ENCODE measurements at places on chromosomes 5 and 9.
A peak's percentile ranks its signal among the peaks of the same experiment; 100 is the strongest.

- no peak for DNase-seq
These were observed 354.5 kb upstream of the ZNF608 start for GRCh38 chr5:125100951-125101350.

GRCh38 chr5:56757077-56757476, 58.3 kb upstream of the MAP3K1 start:
- no peak for DNase-seq

GRCh38 chr9:35960039-35960655, 2.2 kb upstream of the OR2S2 start:
- no peak for DNase-seq

DNA sequence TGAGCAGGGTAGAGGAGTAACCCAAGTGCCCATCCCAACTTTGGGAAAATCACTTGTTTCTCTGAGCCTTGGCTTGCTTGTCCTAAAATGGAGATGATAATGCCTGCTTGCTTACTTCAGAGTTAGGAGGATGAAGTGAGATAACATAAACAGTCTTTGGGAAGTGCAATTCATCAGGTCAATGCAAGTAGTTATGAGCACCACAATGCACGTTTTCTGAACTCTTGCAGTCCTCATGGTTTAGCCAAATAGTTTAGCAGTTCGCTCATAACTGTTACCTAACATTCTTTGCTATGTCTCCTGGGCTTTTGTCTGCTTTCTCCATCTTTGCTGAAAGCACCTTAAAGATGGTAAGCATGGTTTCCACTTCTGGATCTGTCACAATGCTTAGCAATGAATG, 270.0 kb downstream of the ADAMTSL1 start:
- DNase-seq = no peak

DNA sequence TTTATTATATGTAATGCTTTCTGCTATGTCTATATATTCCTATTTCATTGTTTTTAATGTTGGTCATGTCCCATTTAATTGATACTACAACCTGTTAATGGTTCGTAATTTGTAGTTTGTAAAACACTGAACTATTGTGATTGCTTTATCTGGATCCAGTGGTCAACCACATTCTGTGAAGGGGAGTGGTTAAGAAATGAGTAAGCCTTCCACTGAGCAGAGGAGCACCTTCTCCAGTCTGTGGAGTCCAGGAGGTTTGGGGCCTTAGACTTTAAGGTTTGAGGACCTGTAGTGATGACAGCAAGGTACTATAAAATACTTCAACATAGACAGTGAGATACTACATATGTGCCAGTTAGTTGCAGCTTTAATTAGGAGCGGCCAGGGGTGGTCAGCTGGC, 67.7 kb upstream of the RAD23B start:
- DNase-seq = no peak

GRCh38 chr5:127326976-127327755, 36.6 kb downstream of the MEGF10 start:
- no peak for DNase-seq

- DNase-seq = no peak
These were observed 697.0 kb upstream of the RGMB start for GRCh38 chr5:98076501-98076900.

DNA sequence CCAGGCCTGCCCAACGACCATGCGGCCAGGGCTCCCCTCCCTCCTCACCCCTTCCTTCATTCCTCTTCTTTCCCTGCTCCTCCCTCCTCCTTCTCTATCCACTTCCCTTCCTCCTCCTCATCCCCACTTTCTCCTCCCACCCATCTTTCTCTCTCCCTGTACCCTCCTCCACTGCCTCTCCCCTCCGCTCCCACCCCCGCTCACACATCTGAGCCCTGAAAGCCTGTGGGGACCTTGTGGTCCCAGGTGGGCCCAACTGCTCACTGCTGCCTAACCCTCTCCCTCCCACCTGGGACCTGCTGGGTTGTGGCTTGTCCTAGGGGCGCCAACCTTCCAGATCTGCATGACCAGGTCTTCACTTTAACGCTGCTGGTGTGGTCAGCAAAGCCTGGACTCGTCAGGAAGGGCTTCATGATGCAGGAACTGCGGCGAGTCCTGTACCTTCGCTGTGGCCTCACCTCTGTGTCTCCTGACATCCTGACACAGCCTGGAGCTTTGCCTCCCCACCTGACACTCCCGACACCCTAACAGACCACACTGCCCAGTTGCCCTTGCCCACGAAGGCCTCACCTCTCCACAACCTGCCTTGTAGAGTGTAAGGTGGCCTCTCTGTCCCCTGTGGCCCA, 34.6 kb downstream of the C5orf15 start:
- DNase-seq = no peak

GRCh38 chr5:73030995-73031394, 75.2 kb downstream of the FCHO2 start:
- peak; percentile 74 for DNase-seq

GRCh38 chr9:15846611-15847010, 293.8 kb downstream of the CCDC171 start:
- no peak for DNase-seq

- no peak for DNase-seq
These were observed 70.7 kb downstream of the GDNF start for GRCh38 chr5:37769108-37769507.

- no peak for DNase-seq
These were observed 37.8 kb upstream of the C5orf63 start for GRCh38 chr5:127111112-127111511.

DNA sequence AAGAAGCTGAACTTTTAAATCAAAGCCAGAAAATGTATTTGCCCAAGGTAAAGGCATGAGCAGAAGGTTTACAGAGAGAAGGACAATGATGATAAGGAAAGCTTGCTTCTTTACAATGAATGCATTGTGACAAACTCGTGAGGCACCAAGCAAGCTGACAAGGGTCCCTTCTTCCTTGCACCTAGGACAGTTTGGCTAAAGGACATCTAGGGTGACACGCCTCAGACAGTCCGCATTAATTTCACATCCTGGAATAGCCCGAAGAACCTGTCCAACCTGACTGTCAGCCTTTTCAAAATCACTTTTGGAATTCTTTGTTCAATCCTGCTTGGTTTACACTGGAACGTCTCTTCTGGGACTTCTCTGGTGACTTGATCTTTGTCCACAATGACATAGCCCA, 146.4 kb upstream of the MAP3K1 start:
- DNase-seq = no peak

GRCh38 chr5:149795360-149795759, 65.2 kb downstream of the PPARGC1B start:
- no peak for DNase-seq

DNA sequence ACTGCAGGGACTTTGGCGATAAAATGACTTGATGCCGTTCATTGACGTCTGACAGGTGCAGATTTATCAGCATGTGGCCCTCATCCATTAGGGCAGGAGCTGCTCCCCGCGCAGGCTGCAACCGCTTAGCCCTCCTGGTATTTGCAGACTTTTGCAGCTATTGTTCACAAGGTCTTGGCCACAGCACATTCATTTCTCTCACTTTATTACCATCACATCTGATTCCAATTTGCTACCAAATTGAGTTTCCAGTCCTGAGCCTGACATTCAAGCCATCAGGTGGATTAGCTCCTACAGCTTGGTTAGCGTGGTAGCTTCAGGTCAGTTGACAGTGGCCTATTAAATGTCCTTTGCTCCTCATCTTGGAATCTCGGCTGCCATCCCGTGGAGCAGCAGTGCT, 299.2 kb downstream of the CD180 start:
- DNase-seq = no peak

- DNase-seq = no peak
These were observed 151.1 kb upstream of the APC start for GRCh38 chr5:112586596-112587062.

DNA sequence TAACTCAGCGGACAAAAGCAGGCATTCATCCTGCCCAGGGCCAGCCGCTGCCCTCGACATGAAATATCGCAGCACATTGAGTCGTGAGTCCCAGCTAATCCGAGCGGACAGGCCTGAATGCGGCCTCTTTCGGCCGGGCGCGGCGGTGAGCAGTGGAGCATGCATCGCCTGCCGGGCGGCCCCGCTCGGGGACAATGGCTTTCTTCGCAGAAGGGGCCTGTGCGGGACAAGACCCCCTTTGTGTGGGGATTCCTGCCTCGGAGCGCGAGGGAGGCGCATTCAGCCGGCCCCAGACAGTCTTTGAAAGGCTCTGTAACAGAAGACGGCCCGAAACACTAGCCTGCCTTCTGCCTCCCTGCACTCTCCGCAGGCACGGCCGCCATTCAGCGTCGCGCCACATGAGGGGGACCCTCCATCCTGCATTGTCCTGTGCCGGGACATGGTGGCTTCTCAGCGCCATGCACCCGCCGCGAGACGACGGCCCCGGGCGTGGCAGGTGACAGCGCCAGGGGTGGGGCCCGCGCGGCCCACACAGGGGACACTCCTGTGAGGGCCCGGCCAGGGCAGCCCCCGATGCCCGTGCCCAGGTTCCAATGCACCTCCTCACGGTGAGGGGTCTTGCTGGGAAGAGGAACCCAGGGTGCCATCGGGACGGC, 52.0 kb downstream of the EXD3 start:
- DNase-seq = no peak

DNA sequence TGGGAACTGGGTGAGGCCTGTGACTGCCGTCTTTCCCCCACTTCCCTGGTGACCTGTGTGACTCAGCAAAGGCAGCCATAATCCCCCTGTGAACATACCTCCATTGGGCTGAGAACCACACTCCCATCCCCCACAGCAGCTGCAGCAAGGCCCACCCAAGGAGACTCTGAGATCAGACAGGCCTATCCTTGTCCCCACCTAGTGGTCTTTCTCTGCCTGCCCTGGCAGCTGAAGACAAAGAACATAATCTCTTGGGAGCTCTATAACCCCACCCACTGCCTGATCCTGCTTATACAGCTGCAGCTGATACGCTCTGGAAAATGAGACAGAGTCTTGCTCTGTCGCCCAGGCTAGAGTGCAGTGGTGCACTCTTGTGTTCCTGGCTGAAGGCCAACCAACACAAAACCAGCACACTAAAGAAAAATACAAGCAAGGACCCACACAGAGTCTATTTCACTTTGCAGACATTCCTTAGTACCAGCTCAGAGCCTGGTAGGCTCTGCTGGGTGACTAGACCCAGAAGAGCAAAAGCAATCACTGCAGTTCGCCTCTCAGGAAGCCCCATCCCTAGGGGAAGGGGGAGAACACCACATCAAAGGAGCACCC, 106.7 kb downstream of the MCTP1 start:
- DNase-seq = no peak

DNA sequence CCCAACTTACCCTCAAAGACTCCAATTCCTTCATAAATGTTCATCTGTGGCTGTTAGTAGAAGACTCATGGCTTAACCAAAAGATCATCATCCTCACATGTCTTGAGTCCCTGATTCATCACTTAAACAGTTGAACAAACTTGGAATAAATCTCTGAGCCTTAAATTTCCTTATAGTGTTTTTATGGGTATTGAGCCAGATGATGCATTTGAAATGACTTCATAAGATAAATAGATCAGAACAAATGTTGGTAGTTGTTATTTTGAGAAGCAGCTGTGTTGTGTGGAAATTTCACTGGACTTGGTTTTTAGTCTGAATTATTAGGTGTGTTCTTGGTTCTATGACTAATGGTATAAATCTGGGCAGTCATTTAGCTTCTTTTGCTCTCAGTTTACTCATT, 236.2 kb downstream of the NNT start:
- peak; percentile 99 for DNase-seq

DNA sequence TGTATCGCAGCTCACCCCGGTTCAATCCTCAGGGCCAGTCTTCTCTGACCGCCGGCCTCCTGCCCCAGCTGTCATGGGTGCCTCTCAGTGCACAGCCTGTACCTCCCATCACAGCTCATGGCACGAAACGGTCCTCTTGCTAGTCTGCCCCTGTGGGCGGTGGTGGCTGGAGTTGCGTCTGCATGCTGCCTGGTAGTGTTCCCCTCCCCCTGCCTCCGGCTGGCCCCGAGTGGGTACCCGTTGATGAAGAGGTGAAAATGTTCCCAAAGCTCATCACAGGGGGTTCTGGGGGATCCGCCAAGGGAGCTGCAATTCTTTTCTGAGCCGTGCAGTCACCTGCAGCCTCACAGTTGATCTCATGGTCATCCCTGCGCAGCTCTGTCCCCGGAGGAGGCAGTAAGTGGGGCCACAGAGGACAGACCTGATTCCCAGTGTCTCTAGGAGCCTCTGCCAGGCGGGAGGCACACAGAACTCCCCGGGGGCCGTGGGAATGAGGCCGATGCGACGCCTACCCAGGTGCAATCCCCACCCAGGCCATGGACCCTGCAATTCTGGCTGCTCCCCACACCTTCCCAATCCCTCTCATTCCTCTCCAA, 34.7 kb upstream of the FIBCD1 start:
- DNase-seq = no peak

DNA sequence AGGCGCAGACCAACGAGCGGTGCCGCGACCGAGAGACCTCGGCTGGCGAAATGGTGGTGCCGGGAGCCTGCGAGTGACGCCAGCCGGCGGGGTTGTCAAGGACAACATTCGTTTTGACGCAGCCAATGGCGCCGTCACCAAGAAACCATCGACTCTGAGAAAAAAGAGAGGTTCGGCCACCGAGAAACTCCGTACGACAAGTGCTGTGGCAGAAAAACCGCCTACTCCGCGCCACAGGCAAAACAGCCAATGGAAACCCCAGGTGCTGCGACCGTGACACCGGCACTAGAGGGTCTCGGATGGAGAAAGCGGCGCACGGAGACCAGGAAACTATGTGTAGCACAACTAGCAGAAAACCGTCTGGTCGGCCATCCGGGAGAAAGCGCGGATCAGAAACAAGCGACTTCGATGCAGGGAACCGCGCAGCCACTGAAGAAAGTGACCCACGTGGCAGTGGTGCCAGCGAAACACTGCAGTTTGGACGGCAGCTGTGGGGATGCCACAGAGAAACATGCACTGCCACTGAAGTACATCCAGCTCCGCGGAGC, 88.8 kb downstream of the ANXA2R start:
- no peak for DNase-seq

DNA sequence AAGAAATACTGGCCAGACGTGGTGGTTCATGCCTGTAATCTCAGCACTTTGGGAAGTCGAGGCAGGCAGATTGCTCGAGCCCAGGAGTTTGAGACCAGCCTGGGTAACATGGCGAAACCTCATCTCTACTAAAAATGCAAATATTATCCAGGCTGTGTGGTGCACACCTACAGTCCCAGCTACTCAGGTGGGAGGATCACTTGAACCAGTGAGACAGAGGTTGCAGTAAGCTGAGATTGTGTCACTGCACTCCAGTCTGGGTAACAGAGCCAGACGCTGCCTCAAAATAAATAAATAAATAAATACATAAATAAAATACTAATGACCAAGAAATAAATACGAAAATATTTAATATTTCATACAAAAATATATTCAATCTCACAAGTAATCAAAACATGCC, 18.8 kb downstream of the KLF9 start:
- DNase-seq = no peak

DNA sequence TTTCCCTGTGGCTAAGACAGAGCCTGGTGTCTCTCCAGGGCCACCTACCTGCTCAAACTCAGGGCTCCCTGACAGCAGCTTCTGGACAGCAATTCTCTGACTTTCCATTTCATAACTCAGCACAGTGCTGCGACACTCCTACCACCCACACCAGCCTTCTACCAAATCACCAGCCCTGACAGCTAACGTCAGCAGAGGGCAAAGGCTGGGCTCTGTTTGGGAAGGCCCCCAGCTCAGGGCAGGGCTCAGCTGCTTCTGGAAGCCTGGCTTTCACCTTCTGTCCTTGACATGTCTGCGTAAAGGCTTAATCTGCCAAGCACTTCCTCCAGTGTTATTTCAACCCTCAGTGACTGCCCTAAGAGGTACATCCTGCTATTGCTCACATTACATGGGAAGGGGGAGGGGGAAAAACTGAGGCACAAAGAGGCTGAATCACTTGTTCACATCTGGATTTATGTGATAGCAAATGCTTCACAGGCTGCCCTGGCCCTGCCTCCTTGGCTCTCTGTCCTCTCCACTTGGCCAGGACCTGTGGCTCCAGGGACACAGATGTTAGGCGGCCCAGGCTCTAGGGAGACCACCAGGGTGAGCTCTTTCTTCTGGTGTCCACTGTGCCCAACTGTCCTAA, 102.5 kb upstream of the PANK3 start:
- DNase-seq = no peak
